Activated CD4-positive, alpha-beta T cell treated with anti-CD3 and anti-CD28 coated beads for 4 hours (primary cell): ENCODE measurements at places on chromosomes 7 and 10.

GRCh38 chr7:112022128-112022527, 184.1 kb downstream of the DOCK4 start:
- no peak for DNase-seq

GRCh38 chr10:128221807-128222206, 95.6 kb upstream of the MKI67 start:
- no peak for DNase-seq

- no peak for DNase-seq
Observed at GRCh38 chr7:34315032-34315431, 343.0 kb upstream of the NPSR1 start.

GRCh38 chr7:99579956-99580777, 17.9 kb upstream of the TMEM225B start:
- peak; percentile 65 for DNase-seq

DNA sequence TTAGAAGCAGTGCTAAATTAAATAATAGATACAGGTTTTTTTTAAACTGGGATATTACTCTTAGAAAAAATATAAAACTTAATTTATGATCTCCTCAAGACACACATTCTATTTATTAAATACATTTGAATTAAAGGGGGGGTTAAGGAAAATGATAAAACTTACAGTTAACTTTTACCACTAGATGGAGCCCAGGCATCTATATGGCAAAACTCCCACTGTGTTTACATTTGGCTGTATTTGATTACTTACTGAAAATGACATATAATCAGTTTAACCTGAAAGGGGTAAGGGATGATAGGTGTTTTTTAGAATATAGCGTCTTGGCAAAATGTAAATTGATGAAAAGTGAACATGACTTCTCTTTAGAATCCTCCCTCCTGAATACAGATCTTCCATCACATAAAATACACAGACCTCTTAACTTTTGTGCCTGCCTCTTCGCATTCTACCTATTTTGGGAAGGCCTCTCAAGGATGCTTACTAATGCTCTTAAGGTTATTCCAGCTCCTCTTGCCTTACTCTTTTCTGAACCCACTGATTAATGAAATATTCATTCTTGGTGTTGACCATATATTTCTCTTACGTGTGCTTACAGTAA, 235.7 kb downstream of the AGMO start:
- DNase-seq, result no peak
